ENCODE measurements at places on chromosomes 1 and 21.
A peak's percentile ranks its signal among the peaks of the same experiment; 100 is the strongest.

GRCh38 chr1:154320882-154321608 lies at the start of gene AQP10:
TSS of gene AQP10 (plus strand) at chr1:154321093. CDS start at chr1:154321156, 63 bp downstream.
- DNase-seq, result peak; percentile 85

- DNase-seq, result no peak
Measured at GRCh38 chr1:68047659-68048026, 2.8 kb downstream of the DIRAS3 start.

DNA sequence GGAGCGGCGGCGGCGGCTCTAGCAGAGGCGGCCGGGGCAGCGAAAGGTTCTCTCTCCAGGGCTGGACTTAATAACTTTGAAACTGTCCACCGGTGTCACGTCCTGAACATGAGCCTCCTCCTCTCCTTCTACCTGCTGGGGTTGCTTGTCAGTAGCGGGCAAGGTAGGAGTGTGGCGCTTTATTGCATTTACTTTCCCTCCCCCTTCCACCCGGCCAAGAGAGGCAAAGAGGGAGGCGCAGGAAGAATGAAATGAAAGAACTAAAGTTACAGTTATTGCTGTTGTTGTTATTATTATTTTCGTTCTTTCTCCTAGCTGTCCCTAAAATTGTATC lies 214 bp downstream of the NCAM2 start:
- DNase-seq, result no peak

DNA sequence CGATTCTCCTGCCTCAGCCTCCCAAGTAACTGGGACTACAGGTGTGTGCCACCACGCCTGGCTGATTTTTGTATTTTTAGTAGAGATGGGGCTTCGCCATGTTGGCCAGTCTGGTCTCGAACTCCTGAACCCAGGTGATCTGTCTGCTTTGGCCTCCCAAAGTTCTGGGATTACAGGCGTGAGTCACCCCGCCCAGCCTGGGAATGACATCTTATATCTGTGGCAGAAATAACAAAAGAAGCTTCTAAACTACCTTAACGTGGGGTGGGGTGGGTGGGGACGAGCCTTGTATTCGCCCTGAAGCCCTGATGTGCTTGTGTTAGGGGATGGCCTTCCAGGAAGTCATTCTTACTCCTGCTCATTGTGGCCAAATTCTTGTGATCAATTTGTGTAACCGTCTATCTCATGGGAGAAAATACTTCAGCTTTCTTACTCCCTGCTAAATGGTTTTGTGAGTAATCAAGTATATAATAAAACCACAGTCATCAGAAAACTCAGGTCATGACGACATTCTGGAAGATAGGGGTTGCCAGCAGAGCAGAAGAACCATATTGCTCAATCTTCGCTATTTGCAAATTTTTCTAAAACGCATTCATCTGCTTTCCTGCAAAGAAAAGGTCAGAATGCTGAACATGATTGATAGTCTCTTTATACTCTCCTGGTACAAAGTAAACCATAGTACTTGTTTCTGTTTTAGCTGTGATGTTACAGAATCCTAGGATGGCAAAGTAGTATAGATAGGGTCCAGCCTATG lies 63.2 kb downstream of the DIRAS3 start:
- DNase-seq, result no peak

DNA sequence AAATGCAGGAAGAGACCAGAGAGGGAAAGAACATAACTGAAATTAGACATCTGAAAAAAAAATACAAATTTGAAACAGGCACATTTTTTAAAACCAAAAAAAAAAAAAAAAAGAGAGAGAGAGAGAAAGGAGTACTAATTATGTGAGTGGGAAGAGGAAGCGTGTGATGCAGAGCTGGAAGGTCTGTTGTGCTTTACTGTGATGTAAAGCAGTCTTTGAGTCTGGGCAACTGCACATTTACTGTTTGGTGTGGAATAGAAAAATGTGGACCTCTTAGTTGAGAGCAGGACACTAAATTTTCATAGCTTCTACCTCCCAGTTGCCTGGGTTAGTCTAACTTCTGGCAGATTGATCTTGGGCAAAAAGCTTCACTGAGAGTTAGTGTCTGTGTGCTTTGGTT lies 16.5 kb downstream of the LHX9 start:
- no peak for DNase-seq

DNA sequence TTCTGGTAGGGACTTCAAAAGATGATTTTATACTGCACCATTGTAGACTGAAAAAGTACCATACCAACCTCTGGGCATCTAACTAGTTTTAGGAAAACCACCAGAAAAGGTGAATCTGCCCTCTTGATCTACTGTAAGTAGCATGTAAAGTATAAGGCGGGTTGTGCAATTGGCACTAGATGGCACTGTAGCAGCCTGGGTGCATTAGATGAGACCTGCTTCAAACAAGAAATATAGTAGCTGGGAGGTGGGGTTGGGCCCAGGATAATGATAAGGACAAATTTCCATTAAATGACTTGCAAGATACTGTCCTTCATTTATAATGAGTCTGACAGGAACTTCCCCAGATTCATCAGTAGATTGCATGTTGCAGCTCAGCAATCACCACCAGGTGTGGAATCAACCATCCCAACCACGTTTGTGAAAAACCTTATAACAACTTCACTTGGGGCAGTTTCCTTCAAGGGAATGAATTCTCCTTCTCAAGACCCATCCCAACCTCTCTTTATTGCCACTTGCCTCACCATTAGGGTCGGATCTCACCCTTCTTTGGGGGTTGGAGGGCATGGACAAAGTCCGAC lies 37.3 kb upstream of the IL10 start:
- peak; percentile 68 for DNase-seq

DNA sequence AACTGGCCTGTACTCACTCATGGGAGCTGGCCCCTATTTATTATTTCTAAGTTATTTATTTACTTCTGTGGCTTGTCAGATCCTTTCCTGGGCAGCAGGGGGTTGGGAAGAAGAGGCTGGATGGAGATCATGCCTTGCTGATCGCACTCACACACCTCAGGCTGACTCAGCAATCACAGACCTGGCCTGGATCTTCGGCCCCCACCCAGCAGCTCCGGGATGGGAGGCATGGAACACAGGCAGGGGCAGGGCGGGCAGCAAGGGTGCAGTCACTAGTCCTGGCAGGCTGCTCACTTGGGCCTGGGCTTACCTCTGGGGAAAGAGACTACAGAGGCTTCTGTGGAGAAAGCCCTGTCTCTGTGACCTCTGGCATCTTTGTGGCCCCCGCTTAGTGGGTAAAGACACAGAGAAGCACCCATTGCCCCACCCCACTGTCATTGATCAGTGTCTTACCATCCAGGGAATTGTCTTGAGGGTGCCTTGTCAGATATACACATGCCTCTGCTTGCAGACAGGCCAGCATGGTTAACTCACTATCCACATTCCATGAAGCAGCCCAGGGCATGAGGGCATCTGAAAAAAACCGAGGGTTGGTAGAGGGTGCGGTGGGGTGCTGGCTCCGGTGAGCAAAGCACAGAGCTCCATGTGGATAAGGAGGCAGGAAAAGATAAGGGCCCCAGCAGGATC lies 3.7 kb downstream of the ARTN start:
- DNase-seq, result no peak

- DNase-seq, result peak; percentile 67
Measured at GRCh38 chr21:17671733-17672132, 59.0 kb upstream of the BTG3 start.

GRCh38 chr1:84090447-84091245 lies 53.4 kb upstream of the PRKACB start:
- DNase-seq, result peak; percentile 60

- no peak for DNase-seq
Measured at GRCh38 chr1:224234017-224234416, 51.0 kb downstream of the DEGS1 start.

- no peak for DNase-seq
Measured at GRCh38 chr1:223835754-223836153, 10.0 kb downstream of the TP53BP2 start.

GRCh38 chr1:83802460-83803152 lies 196.3 kb downstream of the TTLL7 start:
- DNase-seq, result no peak

GRCh38 chr21:42654179-42654912 lies 925 bp downstream of the PDE9A start:
- DNase-seq, result no peak

GRCh38 chr1:116390195-116390594 lies 17.2 kb downstream of the ATP1A1 start:
- no peak for DNase-seq

DNA sequence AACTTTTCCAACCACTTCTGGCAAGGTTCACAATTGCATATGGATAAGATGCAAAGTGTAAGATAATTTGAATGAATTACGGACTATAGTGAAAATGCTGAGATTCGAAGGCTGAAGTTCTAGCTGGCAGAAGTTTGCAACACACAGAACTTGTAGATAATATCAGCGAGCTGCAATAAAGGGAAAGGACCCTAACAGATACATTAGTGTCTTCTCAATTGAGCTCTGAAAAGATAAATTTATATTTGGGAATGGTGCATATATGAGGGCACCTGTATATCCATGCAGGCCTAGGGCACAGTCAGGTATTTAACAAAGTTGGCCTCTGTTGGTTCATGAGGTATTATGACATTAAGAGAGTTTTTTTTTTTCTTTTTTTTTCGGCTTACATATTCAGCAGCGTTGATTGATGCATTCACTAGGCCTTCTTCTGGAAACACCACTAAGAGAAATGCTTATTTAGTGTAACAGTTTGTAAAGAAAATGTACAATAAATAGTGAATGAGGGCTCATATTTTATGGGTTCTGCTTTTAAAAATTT lies 2.2 kb downstream of the NFIA start:
- peak; percentile 29 for DNase-seq

- DNase-seq, result no peak
Measured at GRCh38 chr1:180544050-180544449, 14.7 kb upstream of the OVAAL start.

- no peak for DNase-seq
Measured at GRCh38 chr1:41513383-41513735, 28.9 kb upstream of the EDN2 start.

GRCh38 chr1:6956488-6957159 lies 171.4 kb downstream of the CAMTA1 start:
- DNase-seq, result no peak

- peak; percentile 14 for DNase-seq
Measured at GRCh38 chr1:230171356-230172015, 104.4 kb downstream of the GALNT2 start.

- no peak for DNase-seq
Measured at GRCh38 chr1:31790140-31790539, 25.7 kb downstream of the SPOCD1 start.

- DNase-seq, result peak; percentile 91
Measured at GRCh38 chr1:183218971-183219615, 33.0 kb downstream of the LAMC2 start.

GRCh38 chr1:78894811-78895210 lies 111.7 kb downstream of the ADGRL4 start:
- DNase-seq, result no peak

DNA sequence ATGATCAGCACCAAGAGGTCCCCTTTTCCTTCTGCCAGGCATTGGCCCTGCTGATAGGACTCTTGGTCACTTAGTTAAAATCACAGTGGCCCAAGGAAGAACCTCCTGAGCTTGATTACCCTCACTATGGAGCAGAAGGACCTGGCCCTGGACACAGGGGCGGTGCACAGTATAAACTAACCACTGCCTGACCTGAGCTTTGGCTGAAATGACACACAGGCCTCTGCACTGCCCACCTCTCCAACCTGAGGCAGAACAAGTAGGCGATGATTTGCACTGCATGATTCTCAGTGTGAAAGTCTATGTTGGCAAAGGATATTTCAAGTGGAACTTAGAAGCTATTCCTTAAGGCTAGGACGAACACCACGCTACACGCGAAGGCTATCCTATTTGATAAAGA lies 48.5 kb downstream of the CAPN2 start:
- DNase-seq, result no peak

GRCh38 chr1:228042508-228042907 lies 35.7 kb downstream of the WNT3A start:
- DNase-seq, result no peak

DNA sequence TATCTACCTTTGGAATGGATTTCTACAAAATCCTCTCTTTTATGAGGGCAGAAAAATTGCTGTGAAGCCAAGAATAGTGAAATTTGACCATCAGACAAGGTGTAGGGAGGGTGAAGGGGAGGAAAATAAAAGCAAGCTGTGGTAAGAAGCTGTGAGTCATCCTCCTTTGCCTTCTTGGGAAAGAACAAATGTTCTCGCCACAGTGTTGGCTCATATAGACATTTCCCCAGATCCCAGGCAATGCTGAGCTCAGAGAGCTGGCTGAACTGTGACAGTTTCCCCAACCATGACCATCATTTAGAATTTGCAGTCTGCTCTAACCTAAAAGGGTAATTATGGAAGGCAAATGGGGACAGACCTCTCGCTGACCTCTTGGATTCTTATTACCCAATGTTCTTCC lies 235.4 kb downstream of the PBX1 start:
- no peak for DNase-seq

DNA sequence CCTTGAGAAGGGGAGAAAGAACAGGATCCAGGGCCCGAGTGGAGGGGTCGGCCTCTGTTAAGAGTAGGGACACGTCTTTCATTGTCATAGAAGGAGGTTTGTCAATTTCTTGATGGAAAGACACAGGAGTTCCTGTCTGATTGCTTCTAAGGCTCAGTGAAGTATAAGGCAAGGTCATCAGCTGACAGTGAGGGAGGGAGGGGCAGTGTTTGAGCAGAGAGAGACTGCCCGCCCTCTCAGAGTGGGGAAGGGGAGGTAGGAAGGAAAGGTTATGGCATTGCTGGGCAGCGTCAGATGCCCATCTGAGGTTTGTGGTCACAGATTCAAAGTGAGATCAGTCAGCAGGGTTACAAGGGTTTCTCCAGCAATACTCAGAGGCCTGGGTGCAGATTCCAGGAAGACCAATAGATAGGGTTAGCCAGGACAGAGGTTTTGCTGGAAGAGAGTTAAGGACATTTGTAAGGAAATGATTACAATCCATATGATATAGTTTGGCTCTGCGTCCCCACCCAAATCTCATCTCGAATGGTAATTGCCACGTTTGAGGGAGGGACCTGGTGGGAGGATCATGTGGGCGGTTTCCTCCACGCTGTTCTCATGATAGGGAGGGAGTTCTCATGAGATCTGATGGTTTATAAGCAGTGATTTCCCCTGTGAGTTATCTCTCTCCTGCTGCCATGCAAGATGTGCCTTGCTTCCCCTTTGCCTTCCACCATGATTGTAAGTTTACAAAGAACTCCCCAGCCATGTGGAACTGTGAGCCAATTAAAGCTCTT lies 127.2 kb upstream of the GJB5 start:
- DNase-seq, result no peak

- peak; percentile 89 for DNase-seq
Measured at GRCh38 chr1:45584351-45585109, 689 bp downstream of the NASP start.

- DNase-seq, result no peak
Measured at GRCh38 chr1:155529929-155530328, 32.7 kb downstream of the ASH1L start.

GRCh38 chr1:232016616-232017015 lies 390.0 kb downstream of the DISC1 start:
- no peak for DNase-seq

GRCh38 chr1:17211377-17211776 lies 6.4 kb downstream of the PADI1 start:
- no peak for DNase-seq

- DNase-seq, result no peak
Measured at GRCh38 chr1:231284441-231284840, 43.4 kb downstream of the GNPAT start.

DNA sequence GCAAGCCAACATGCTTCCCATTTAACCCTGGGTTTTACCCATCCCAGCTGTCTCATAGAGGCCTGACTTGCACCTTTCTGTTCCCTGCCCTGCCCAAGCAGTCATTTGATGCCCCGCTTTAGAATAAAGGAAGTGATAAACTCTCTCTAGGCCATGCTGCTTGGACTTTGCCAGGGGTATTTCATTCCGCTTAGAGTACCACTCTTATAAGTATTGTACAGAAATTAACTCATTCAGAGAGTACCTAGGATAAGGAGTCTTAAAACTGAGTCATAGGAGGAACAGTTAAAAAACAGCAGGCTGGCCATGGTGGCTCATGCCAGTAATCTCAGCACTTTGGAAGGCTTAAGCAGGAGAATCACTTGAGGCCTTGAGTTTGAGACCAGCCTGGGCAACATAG lies 21.0 kb upstream of the LYST start:
- no peak for DNase-seq
